ENCODE measurements at places on chromosomes 6 and 20.

DNA sequence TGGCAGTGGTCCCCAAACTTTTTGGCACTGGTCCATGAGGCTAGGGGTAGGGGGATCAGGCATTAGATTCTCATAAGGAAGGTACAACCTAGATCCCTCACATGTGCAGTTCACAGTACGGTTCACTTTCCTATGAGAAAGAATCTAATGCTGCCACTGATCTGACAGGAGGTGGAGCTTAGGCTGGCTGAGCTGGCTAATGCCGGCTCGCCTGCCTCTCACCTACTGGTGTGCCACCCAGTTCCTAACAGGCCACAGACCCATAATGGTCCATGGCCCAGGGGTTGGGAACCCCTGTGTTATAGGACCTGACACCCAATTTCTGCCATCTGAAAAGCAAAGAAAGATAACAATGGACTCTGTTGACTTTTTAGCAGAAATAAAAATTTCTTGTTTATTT is 199.6 kb downstream of the GMPR start:
- H3K27me3 ChIP-seq, result no peaks in the 10 kb centered on the region
- DNase-seq, result peak; percentile 55
- H3K4me1 ChIP-seq, result peaks cover 55% of the 10 kb centered on the region
- H3K36me3 ChIP-seq, result peaks cover 5% of the 10 kb centered on the region
- H3K4me3 ChIP-seq, result peak overlapping the region; percentile 40

GRCh38 chr6:105345506-105345905 is 57.4 kb downstream of the PREP start:
- DNase-seq, result no peak
- peaks cover 10% of the 10 kb centered on the region for H3K36me3 ChIP-seq
- H3K27me3 ChIP-seq, result no peaks in the 10 kb centered on the region

DNA sequence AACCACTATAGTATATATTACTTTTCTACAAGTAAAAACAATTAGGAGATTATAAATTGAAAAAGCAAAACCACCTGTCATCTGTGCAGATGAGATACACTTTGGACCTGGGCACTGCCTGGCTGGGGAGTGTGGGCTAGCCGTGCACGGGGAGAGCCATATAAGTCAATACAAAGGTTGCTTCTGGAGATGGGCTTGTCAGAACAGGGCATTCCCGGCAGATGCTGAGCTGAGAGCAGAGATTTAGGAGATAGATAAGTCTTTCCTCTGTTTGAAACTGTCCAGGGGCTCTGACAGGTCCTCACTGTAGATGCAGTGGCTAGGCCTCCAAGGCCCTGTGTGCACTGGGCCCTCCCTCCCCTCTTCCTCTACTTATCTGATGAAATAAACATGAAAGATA is 34.5 kb downstream of the CD164 start:
- H3K4me1 ChIP-seq, result no peaks in the 10 kb centered on the region
- H3K4me3 ChIP-seq, result no peak overlapping the region
- H3K27ac ChIP-seq, result no peak overlapping the region
- DNase-seq, result no peak

DNA sequence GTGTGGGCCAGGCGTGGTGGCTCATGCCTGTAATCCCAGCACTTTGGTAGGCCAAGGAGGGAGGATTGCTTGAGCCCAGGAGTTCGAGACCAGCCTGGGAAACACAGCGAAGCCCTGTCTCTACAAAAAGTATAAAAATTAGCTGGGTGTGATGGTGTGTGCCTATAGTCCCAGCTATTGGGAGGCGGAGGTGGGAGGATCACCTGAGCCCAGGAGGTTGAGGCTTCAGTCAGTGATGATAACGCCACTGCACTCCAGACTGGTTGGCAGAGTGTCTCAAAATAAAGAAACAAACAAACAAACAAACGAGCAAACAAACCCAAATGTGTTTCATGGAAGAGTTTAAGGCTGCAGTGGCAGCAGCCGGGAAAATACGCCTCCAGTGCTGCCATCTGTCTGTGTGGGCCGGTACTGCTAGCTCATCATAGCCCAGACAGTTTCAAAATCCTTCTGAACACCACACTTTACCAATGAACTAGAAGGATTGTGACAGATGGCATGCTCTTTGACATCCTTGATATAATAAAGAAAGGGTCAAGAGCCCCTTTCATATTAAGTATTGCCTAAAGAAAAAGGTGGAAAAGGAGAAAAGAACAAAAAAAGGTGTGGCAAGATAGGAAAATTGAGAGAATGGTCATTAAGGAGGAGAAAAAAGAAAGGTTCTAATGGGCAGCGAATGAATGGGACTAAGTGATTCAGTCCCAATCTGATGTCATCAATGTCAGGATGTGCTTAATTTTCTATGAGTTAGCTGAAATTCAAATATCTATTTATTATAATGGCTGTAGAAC is 298.6 kb downstream of the SYNE1 start:
- H3K4me3 ChIP-seq, result no peak overlapping the region
- H3K36me3 ChIP-seq, result no peaks in the 10 kb centered on the region
- peaks cover 5% of the 10 kb centered on the region for H3K4me1 ChIP-seq
- H3K27ac ChIP-seq, result no peak overlapping the region
- H3K27me3 ChIP-seq, result no peaks in the 10 kb centered on the region

GRCh38 chr6:136716917-136717715 is 75.2 kb downstream of the MAP3K5 start:
- H3K27ac ChIP-seq, result no peak overlapping the region
- no peaks in the 10 kb centered on the region for H3K27me3 ChIP-seq
- DNase-seq, result no peak
- peaks cover 12% of the 10 kb centered on the region for H3K36me3 ChIP-seq
- no peak overlapping the region for H3K4me3 ChIP-seq

GRCh38 chr6:13278991-13279390 is 49.3 kb downstream of the TBC1D7 start:
- peaks cover 9% of the 10 kb centered on the region for H3K4me1 ChIP-seq
- no peak overlapping the region for H3K4me3 ChIP-seq
- no peaks in the 10 kb centered on the region for H3K27me3 ChIP-seq

DNA sequence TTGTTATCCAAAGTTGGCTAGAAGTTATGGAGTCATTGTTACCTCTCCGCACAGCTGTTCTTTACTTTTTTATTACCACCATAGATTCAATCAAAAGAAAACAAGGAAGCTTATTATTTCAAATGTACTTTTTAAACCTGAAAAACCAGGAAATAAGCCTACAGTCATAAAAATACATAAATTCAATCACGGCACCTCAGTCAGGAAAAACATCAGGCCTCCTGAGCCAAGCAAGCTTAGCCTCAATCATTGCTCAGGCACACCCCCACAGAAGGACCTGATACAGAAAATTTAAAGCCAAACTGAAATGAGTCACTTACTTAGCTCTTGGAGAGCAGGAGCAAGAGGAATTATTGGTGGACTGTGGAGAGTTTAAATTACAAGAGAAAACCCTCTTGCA is 44.3 kb downstream of the MARCKS start:
- H3K36me3 ChIP-seq, result no peaks in the 10 kb centered on the region
- no peaks in the 10 kb centered on the region for H3K27me3 ChIP-seq
- no peak for DNase-seq
- no peak overlapping the region for H3K27ac ChIP-seq

- no peaks in the 10 kb centered on the region for H3K36me3 ChIP-seq
- H3K27me3 ChIP-seq, result no peaks in the 10 kb centered on the region
- H3K4me3 ChIP-seq, result no peak overlapping the region
- H3K27ac ChIP-seq, result no peak overlapping the region
Measured at GRCh38 chr6:31068669-31069340, 43.6 kb downstream of the C6orf15 start.

DNA sequence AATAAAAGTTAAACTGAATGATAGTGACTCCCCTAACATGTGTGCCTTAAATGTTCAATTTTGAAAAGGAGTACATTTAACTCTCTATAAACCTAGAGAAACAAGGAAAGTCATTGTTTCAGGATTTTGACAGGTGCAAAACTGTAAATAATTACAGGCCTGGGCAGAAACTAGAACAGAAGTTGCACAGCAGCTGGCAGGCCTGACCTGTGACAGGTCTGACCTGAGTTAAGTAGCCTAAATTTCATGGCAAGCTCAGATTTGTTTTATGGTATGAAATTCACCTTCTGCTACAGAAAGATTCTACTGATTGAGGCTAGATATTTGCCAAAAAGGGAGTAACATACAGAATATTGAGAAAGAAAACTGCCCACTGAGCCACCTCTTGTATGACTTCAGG is 166.1 kb downstream of the CDKAL1 start:
- DNase-seq, result no peak
- H3K4me1 ChIP-seq, result peaks cover 5% of the 10 kb centered on the region
- no peaks in the 10 kb centered on the region for H3K36me3 ChIP-seq

- H3K36me3 ChIP-seq, result no peaks in the 10 kb centered on the region
- H3K27ac ChIP-seq, result no peak overlapping the region
- DNase-seq, result no peak
Measured at GRCh38 chr20:57079031-57080005, 187.1 kb downstream of the BMP7 start.

GRCh38 chr20:40765814-40766480 is 76.9 kb upstream of the MAFB start:
- no peaks in the 10 kb centered on the region for H3K27me3 ChIP-seq
- no peak overlapping the region for H3K4me3 ChIP-seq
- no peaks in the 10 kb centered on the region for H3K36me3 ChIP-seq
- DNase-seq, result peak; percentile 27

GRCh38 chr6:51495096-51495495 is 592.3 kb downstream of the PKHD1 start:
- H3K36me3 ChIP-seq, result no peaks in the 10 kb centered on the region
- H3K27ac ChIP-seq, result no peak overlapping the region
- H3K4me1 ChIP-seq, result no peaks in the 10 kb centered on the region
- H3K4me3 ChIP-seq, result no peak overlapping the region
- no peak for DNase-seq

GRCh38 chr6:53282234-53282633 is 66.5 kb downstream of the ELOVL5 start:
- H3K27ac ChIP-seq, result no peak overlapping the region
- H3K4me1 ChIP-seq, result peaks cover 43% of the 10 kb centered on the region
- H3K27me3 ChIP-seq, result no peaks in the 10 kb centered on the region

DNA sequence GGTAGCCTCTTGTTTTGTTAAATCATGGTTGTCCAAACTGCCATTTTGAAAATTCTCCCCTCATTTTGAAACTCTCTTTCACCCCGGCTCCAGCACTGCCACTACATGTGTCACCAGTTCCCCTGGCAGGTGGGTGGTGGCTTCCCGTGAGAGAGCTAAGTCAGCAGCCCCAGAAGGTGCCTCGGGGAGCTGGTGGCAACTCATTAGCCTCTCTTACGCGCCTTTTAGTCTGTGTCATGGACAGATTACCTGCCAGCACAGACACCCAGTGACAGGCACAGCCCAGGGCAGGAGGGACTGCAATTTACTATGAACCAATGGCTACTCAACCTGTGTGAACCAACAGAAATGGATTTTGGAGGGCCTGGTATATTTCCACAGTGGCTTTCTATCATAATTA is 147.1 kb upstream of the SASH1 start:
- H3K4me3 ChIP-seq, result no peak overlapping the region
- no peak for DNase-seq
- H3K27ac ChIP-seq, result no peak overlapping the region
- no peaks in the 10 kb centered on the region for H3K36me3 ChIP-seq
- H3K4me1 ChIP-seq, result peaks cover 4% of the 10 kb centered on the region
- peaks cover 35% of the 10 kb centered on the region for H3K27me3 ChIP-seq

GRCh38 chr6:12473494-12473893 is 183.3 kb downstream of the EDN1 start:
- no peak overlapping the region for H3K27ac ChIP-seq
- no peaks in the 10 kb centered on the region for H3K4me1 ChIP-seq
- no peaks in the 10 kb centered on the region for H3K27me3 ChIP-seq
- no peaks in the 10 kb centered on the region for H3K36me3 ChIP-seq
- no peak for DNase-seq

DNA sequence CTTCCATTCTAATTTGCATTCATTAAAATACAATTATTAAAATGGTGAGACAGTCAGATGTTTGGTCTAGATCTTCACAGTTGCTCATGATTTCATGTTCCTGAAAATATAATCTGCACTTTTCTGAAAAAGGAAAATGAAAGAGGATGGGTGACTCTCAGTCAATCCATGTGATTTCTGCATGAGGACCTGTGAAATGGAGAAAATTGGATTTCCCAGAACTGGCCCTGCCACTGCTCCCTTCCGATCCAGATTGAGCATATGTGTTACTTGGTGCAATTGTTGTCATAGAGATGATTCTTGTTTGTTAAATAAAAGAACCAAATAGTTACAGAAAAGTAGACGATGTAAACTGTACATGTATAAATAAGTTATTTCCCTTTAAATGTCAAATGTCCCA is 37.4 kb downstream of the HAO1 start:
- H3K27ac ChIP-seq, result no peak overlapping the region
- DNase-seq, result no peak
- no peaks in the 10 kb centered on the region for H3K4me1 ChIP-seq
- no peaks in the 10 kb centered on the region for H3K27me3 ChIP-seq
- H3K36me3 ChIP-seq, result no peaks in the 10 kb centered on the region
- no peak overlapping the region for H3K4me3 ChIP-seq

- no peak overlapping the region for H3K27ac ChIP-seq
- no peak for DNase-seq
- no peak overlapping the region for H3K4me3 ChIP-seq
- H3K4me1 ChIP-seq, result no peaks in the 10 kb centered on the region
- H3K27me3 ChIP-seq, result no peaks in the 10 kb centered on the region
Measured at GRCh38 chr6:67336014-67336413, 1299.1 kb upstream of the ADGRB3 start.

DNA sequence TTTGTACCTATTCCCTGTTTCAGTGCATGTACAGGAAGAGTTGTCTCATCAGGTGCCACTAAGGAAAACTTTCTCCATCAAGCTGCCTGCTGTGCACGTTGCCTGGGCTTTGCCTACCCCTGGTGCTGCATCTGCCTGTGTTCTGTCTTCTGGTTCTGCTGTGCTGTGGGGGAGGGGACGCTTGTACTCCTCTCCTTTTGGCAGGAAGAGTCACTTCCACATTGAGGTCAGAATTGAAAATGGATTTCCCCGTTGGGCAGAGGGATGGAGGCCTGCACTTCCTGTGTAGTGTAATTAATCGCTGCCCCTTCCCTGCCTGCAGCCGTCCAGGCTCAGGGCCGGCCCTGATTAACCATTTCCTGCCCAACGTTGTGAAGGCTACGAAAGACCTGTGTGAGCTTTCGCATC is 153.3 kb downstream of the SCML4 start:
- no peak overlapping the region for H3K4me3 ChIP-seq
- peaks cover 26% of the 10 kb centered on the region for H3K4me1 ChIP-seq
- no peaks in the 10 kb centered on the region for H3K27me3 ChIP-seq
- no peak for DNase-seq

DNA sequence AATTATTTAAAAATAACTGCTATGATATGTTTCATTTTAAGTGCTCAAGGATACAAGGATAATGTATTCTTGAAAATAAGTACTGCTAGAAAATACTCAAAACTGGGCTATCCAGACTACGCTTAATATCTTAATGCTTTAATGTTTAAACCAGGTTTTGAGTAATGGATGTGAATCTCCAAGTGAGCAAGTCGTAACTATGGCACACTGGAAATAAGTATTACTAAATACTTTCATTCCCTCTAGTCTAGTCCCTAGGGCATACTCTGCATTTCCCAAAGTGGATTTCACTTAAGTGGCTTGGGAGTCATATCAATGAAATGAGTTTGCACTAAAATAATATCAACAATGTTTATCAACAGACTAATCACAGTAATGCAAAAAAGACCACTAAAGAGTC is 48.1 kb downstream of the HMGCLL1 start:
- H3K4me3 ChIP-seq, result no peak overlapping the region
- H3K27ac ChIP-seq, result no peak overlapping the region
- H3K36me3 ChIP-seq, result no peaks in the 10 kb centered on the region
- H3K27me3 ChIP-seq, result no peaks in the 10 kb centered on the region
- no peak for DNase-seq
- H3K4me1 ChIP-seq, result no peaks in the 10 kb centered on the region
